Stimulated activated CD4-positive, alpha-beta T cell treated with anti-CD3 and anti-CD28 coated beads, TNF-alpha, amount 100 ng/mL, for 1 hour (primary cell): ENCODE measurements at places on chromosomes 16 and 17.
A peak's percentile ranks its signal among the peaks of the same experiment; 100 is the strongest.

- DNase-seq = no peak
These were observed 2.2 kb upstream of the KRT33A start for GRCh38 chr17:41352597-41353366.

DNA sequence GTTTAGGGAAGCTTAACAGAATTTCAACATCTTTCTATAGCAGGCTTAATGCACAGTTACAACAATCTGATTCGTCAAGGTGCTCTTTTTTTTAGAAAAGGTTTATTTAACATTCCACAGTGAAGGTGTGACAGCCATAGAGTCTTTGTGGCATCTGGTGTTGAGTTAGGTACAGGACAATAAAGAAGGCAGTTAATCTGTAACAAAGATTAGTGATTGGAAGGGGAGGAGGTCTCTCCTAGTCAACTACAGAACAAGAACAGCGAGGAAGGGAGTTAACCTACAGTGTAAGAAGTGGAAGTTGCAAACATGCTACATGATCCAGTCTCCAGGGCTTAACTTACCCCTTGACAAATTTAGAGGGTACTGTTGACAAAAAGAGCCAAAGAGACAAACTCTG is 3.0 kb upstream of the ZDHHC7 start:
- no peak for DNase-seq

DNA sequence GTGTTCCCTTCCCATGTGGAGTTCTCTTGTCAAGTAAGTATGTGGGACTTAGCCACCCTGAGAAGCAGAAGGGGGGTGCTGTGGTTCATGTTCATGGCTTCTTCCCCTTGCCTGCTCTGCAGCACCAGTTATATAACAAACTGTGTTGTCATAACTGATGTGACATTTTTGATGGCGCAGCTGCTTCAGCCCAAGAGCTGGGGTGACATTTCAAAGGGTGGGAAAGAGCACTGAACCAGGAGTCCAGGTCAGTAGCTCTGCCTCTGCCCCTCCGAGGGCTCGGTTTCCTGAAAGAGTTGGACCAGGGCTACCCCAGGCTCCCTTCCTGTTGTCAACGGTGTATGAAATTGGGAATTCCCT is 7.4 kb downstream of the GNAO1 start:
- no peak for DNase-seq

DNA sequence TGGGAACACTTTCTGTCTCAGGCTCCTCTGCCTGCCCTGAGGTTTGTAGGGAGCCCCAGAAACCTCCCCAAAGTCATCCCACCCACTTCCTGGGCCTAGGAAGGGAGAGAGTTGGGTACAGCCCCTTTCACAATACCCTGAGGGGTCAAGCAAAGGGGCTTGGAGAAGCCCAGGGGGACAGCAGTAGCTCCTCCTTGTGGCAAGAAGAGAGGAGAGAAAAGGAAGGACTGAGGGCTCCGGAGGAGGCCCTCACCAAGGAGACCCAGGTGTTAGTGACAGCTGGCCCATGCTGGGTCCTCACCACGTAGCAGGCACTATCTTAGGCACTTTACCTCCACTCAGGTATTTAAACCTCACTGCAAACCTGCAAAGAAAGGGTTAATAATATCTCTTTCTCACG is 112.8 kb downstream of the IRX5 start:
- DNase-seq = no peak

GRCh38 chr17:4559139-4559791 is 1.1 kb downstream of the GGT6 start:
- DNase-seq = no peak

DNA sequence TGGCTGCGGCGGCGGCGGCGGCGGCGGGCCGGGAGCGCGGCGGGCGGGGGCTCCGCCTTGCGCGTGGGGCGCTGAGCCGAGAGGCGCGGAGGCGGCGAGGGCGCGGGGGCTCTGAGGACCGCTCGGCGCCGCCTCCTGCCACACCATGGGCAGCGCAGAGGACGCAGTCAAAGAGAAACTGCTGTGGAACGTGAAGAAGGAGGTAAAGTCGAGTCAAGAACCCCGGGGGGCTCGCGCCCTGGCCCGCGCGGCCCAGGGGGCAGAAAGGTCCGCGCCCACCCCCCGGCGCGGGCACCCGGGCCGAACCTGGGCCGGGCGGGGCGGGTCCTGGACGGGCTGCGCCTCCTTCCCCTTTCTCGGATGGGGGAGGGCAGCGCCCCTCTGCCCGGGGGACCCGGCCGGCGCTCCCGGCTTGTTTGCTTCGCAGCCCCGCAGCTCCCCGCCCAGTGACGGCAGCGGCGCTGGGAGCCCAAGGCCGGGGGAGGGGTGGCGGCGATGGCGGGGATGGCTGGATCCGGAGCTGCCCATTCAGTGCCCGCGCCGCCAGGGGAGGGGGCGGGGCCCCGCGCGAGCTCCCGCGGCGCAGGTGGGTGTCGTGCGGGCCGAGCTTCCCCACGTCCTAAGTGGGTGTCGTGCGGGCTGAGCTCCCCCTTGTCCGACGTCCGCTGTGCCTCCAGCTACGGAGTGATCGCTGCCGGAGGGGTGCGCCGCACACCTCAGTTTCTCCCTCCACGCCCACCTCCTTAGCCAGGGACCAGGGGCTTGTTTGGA is 428 bp downstream of the SGSM2 start:
- DNase-seq = peak; percentile 27
